ENCODE measurements at places on chromosomes 11 and 22.

GRCh38 chr11:99952816-99953215 lies 734.3 kb upstream of the ARHGAP42 start:
- no peak for DNase-seq

DNA sequence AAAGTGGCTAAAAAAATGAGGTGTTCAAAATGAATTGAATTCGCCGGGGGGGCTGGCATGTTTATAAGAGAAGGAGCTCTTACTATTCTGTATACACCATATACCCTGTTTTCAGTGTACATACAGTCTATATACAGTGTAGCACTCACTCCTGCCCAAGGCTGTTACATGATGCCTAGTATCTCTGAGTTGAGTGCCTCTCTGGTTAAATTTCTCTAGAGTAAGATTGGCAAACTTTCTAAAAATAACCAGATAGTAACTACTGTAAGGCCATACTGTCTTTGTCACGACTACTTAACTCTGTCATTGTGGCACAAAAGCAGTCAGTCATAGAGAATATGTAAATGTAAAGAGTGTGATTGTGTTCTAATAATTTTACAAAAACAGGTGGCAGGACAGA lies 58.1 kb downstream of the PHF21A start:
- no peak for DNase-seq

DNA sequence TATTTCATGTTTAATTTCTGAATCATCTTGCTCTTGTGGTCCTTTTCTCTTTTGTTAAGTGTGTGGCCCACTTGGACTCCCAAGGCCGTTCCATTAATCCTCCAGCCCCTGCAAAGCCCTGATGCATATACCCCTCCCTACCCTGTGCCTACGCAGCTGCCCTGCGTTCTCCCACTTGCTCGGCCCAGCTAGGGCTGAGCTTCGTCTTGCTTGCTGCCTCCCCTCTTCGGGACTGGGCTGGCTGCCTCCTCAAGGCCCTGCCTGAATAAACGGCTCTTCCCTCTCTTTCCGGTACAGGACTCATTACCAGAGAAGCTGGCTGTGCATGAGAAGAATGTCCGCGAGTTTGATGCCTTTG lies 28.5 kb downstream of the ARHGAP1 start:
- no peak for DNase-seq

DNA sequence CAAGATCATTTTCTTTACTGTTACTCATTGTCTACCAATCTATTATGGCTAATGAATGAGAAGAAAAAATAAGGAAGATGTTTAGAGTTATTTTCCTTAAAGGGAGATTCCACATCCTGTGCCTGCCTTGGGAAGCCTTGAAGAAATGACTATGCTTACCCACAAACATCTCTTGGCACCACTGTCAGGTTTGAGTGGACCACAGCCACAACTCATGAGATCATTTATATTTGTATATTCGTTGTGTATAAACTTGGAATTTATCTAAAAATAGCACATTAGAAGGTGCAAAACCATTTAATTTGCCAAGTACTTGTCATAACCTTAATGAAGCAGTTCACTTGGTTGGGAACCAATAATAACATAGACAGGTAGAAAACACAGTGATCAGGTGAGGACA lies 740.8 kb downstream of the DLG2 start:
- no peak for DNase-seq

DNA sequence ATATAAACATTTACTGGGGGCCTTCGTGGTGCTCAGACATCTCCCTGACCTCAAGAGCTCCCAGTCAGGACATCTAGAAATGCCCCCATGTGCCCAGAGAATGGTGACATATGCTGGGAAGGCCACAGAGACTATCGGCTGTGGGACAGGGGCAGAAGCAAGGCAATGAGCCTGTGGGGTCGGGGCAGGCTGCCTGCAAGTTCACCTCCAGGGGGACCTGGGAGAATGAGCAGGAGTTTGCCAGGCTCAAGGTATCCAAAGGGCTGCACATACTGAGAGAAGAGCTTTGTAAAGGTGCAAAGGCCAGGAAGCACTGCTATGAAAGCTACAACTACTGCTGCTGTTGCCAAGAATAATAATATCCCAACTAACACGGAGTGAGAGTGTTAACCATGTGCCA lies 233.9 kb downstream of the TENM4 start:
- DNase-seq: peak; percentile 38

GRCh38 chr11:123580137-123580536 lies 74.3 kb downstream of the SCN3B start:
- no peak for DNase-seq
